ENCODE measurements at places on chromosomes 3 and 15.

GRCh38 chr15:50904211-50904610 is 4.3 kb upstream of the AP4E1 start:
- no peak for DNase-seq

GRCh38 chr3:39843440-39843839 is 34.0 kb downstream of the MYRIP start:
- no peak for DNase-seq

- no peak for DNase-seq
These were observed 2.3 kb upstream of the DNAH1 start for GRCh38 chr3:52313774-52314188.

DNA sequence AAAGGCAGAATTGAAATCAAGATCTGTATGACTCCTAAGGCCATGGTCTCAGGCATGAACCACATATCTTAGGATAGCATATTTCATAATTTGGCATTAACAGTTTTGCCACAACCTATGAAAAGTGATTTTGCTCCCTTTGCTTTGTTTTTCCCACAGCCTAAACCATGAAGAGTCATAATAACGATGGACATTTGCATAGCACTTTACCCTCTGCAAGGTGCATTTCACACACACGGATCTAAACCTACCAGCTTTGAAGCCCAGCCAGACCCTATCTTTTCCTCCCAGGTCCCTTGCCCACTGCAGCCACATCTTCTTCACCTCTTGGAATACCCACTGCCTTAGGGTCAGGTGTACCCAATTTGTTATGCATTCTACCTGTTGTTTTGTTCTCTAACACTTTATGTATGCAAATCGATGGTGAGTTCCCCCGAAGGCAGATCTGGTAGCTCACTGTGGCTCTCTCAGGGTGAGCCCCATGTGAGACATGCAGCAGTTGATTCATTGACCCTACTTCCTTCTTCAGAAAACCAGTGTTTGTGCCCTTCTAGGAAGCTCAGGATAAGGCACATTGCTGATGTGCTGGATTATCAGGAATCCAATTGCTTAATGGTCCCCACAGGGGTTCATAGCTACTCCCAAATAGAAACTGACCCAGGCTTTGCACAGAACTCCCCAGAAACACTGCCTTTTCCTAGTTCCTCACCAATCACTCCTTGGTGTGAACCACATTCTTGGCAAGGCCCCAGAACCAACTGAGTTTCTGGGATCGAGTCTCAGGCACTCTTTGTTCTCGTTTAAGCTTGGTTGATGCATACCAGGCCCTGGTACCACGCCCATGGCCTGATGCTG is 8.7 kb downstream of the ARHGAP31 start:
- no peak for DNase-seq

DNA sequence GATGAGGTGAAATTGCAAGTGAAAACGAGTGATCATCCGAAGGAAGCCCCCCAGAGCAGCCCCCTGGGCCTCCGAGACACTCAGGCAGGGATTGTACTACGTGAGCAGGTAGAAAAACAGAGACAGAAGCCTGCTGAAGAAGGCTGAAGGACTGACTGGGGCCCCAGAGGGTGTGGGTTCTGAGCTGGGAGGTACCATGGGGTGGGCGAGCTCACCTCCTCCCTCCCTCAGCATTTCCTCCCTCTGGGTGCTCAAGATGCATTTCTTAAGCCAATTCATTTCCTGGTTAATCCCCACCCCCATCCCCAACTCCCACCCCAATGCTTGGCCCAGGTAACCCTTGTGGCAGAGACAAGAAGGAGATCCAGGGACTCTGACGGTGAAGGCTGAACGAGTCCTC is 108.7 kb downstream of the BDH1 start:
- DNase-seq, result no peak

GRCh38 chr15:68552773-68553172 is 26.0 kb upstream of the CORO2B start:
- DNase-seq, result no peak

DNA sequence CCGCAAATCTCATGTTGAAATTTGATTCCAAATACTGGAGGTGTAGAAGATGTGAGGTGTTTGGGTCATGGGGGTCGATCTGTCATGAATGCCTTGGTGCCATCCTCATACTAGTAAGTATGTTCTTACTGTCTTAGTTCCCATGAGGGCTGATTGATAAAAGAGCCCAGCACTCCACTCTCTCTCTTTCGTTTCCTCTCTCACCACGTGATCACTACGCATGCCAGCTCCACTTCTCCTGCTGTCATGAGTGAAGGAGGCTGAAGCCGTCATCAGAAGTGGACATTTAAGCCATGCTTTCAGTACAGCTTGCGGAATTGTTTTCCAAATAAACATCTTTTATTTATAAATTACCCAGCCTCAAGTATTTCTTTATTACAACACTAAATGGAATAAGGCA is 6.1 kb downstream of the OR5H15 start:
- DNase-seq, result no peak

DNA sequence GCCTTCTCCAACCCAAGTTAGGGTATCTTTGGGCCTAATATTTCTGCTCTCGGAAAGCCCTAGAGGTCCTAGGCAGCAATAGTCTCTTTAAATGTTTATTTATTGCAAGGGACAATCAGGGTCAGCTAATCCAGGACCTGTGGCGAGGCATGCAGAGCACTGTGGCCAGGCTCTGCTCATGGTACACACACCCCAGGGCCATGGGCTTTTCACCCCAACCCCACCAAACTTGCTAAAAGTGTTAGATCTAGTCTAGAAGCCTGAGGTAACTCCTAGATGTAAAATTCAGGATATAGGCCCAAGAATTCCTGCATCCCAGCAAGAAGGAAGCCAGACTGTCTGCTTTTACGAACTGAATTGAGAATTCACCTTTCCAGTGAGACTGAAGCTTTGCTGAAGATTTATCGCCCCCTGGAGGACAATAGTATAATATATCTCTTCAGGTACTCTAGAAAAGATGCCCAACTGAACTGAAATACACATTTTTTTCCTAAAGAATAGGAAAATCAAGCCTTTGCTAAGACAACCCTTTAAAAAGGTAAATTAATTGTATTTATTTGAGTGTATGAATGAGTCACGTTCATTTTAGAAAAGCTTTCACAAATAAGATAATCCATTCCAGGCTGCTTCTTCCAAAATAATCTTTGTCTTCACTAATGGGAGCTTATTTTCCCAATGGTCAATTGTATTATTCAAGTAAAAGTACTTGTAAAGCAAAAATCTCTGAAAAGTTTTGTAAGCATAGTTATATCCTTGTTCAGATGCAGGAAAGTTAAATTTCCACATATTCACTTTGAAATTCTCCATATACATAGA is 89.8 kb downstream of the LRRC3B start:
- DNase-seq, result no peak

DNA sequence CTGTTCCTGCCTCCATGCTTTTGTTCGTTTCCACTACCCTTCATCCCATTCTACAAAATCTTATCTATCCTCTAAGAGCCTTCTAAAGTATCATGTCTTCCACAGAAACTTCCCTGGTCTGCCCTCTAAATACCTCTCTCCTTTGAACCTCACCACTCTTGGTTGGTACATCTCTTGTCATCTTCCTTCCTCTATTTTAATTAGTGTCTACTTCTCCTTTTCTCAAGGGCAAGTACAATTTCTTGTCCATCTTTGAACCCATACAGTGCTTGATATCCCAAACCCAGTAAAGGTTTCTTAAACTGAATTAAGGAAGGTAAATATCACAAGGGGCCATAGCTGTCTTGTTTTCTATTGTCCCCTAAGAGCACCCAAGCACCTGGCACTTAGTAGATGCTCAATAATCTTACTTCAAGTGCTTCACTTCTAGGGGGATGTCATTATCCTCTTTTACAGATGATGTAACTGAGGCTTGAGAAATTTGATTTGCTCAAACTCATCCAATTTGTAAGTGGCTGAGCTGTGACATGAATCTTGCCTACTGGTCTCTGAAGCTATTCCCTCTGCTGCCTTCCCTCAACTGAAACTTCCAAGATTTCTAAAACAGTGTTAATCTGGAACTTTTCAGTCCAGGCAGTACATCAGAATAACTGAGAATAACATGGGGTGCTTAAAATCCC is 2.6 kb upstream of the DAPK2 start:
- DNase-seq, result no peak

DNA sequence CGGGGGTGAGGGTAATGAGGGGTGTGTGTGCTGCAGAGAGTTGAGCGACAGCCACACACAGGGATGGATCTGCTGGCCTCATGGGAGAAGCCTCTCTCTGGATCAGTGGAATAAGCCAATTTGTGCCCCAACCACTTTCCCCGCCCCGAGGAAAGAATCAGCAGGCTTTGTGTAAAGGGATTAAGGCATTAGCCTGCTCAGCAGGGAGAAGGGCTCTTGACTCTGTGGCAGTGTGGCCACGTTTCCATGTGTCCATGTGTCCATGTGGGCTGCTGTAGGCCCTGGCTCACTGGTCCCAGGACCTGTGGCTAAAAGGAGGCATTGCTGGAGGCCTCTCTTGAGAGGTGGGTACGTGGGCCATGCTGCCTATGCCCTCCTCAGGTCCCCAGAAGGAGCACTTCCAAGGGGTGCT is 104.7 kb downstream of the HMG20A start:
- DNase-seq, result no peak

GRCh38 chr3:165464736-165465135 is 268.6 kb upstream of the SLITRK3 start:
- DNase-seq, result no peak

DNA sequence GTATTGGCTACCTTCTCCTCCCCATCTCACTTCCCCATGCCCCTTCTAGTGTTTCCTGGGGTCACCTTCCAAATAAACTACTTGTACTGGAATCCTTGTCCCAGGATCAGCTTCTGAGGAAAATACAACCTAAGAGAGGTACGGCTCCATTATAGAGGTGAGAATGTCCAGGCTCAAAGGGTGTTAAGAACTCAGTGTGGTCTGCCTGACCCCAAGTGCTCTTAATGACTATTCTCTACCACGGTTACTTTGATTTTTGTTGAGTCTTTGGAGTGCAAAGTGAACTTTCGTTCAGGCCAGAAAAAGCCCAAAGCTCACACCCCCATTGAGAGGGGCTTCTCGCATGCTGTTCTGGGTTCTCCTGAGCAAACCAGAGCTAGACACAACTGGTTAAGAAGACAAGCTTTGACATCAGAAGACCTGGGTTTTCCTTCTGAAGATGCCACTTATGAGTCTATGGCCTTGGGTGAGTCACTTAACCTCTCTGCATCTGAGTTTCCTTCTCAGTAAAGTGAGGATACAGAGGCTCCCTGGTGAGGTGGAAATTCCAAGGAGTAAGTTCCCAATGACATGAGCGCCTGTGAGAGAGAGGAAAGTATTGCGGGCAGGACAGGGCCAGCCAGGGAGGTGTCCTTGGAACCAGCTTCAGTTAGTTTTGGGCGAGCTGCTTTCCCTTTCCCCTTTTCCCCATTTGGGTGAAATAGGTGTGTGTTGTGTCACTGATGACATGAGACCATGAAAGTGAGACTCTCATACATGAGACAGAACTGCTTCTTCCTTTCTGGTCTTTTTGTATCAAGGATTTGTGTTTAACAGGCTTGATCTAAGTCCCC is 475.0 kb upstream of the PROK2 start:
- DNase-seq, result no peak

DNA sequence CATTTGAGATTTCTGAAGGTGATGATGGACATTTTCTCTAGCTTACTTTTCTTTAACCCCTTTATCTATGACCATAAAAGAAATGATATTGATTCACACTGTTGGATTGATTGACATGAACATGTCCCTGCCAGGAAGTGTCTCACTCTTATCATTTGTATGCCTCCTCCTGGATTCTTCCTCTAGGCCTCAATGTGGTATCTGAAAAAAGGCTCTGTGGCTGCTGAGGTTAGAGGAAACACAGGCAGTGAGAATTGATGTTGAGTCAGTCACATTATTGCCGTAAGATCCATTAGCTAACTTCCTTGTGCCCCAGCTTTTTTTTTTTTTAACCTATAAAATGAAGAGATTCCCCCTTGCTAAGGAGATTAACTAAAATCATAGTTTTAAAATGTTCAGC is 8.0 kb upstream of the THRB start:
- no peak for DNase-seq

DNA sequence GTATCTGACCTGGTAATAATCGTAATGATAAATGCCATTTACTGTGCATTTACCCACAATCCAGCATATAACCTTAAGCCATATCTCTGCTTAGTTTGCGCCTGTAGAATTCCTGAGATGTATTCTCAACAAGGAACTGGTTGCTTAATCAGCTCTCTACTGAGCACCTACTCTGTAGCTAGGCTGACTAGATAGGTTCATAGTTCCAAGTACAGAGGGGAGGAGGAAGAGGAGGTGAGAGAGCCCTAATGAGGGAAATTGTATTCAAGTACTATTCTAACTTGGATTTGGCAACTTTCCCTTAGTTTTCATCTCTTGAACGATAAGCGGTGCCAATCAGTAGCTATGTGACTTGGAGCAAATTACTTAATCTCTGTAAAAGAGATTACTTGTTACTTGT is 5.6 kb upstream of the AKAP13 start:
- DNase-seq, result no peak

- no peak for DNase-seq
These were observed 182.2 kb downstream of the RSL24D1 start for GRCh38 chr15:55014391-55015092.

- no peak for DNase-seq
These were observed 55.4 kb downstream of the DCBLD2 start for GRCh38 chr3:98846101-98846500.

GRCh38 chr3:75218577-75218976 is 445.6 kb upstream of the FRG2C start:
- no peak for DNase-seq

GRCh38 chr3:182979674-182980191 is 605 bp downstream of the DCUN1D1 start:
- DNase-seq, result no peak

GRCh38 chr3:184284696-184285095 is 8.9 kb downstream of the ECE2 start:
- no peak for DNase-seq

DNA sequence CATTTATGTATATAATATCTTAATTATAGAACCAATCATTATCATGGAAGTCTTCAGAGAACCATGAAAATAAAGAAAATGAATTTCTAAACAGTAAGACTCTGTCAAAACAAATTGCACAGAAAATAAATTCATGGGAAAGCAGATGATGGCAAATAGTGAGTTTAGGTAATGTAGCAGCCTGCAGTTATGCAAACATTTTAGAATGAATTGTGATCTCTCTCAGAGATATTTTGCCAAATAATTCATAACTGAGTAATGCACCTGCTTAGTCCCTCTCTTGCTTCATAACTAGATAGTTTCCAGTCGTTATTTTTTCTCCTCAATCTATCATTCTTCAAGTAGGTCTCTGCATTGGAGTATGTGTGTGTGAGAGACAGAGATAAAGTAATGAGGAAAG is 492.7 kb upstream of the THBS1 start:
- no peak for DNase-seq

GRCh38 chr3:138381950-138382715 is 33.8 kb downstream of the MRAS start:
- DNase-seq, result no peak

All from activated CD8-positive, alpha-beta memory T cell treated with anti-CD3 and anti-CD28 coated beads for 1 hour (primary cell).